Cerebellum (tissue), 4 donors: ENCODE measurements at places on chromosomes 11 and 22. TPM values are rescaled to one million over a fixed set of nuclear protein-coding genes. Genes with fewer than 3 reads are reported as not detected.

HEPACAM gene
- 12.4 TPM for total RNA-seq

MRGPRF gene
- 2.0 TPM for total RNA-seq

CCDC116 gene
- 0.45 TPM for total RNA-seq

DNA sequence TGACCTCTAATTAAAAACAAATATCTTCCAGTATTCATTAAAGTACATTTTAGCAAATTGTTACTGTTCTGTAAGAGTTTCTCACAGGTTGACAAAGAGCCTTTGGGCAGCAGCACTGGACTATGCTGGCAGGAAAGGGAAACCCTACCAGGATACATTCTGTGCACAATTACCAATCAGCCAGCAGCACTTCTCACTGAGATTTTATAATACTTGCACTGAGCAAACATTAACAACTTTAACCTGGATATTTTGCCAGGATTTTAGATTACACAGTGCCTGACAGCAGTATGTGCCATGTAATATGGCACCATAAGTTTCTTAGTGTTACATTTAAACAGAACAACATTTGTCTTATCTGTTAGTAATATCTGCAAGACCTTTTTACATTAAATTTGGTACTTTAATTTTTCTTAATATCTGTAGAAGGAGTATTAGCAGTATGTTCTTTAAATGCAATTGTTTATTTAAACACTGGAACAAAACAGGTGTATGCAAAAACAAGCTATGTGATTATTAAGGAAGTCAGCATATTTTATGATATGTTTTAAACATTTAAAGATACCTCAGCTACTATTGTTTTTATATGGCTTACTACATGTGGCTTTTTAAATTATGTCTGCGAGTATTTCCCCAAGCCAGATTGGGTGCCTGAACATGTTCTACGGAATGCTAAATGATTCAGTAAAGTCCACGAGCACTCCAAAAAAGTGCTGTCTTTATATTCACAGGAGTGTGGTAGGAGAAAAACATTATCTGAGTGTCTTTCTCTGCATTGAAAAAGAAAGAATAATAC is 699.0 kb upstream of the LUZP2 start:
- no peak for DNase-seq

GRCh38 chr11:48104568-48104924 is 112.1 kb upstream of the OR4B1 start:
- no peak for DNase-seq

DNA sequence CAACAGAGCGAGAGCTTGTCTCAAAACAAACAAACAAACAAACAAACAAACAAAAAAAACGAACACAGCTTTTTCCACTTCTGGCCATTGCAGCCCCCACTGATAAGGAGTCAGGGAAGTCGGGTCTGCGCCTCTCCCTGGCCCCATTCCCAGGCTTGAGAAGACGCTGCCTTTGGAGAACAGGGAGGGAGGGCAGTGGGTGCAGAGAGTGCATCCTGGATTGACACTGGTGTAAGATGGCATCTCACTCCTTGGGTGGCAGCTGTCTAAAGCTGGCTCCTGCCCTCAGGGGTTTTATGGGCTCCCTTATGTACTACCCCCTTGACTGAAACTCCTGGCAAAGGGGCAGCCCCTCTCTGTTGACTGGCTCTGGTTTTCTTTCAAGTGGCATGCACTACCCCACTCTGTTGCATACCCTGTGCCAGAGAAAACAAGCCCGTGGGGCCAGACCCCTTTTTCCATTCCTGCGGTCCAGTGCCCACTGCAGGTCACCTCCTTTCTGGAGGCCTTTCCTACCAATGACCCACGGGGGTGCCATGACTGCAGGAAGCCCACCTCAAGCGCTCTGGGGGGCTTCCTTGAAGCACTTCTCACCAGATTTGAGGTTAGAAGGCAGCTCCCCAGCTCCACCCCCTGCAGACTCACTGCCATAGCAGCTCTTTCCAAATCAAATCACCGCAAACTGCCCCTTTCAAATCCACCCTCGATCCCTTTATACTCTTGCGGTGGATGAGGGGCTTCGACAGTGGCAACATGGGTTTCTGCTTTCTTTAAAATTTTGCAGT is 12.7 kb downstream of the DRAP1 start:
- no peak for DNase-seq

DNA sequence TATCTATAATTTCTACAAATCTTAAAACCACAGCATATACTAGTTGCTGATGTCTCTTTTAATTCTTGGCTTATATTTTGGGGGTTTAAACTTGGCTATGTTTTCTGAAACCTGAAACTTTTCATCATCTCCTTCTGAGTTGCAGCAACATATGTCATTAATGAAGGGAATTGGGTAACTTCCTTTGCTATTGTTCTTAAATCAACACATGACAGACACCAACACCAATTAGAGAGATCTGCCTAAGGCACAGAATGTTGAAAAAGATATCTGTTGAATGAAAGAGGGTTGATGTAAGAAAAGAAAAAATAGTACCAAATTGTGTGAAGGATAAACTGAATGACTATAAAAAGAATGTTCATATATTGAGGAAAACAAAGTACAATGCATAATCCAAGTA is 10.3 kb upstream of the GAS2 start:
- DNase-seq, result no peak

DNA sequence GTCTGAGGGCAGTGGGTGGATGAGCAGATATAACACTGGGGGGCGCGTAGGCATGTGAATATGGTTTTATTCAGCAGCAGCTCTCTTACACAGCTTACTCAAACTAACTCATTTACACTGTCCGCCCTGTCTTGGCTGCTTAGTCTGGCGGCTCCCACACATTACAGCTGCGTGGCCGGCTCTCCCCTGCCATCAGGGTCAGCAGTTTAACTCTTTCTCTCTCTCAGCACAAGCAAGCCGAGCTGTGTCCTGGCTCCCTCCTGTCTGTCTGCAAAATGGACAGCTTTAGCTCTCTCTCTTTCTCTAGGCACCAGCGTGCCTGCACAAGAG is 1310.1 kb upstream of the RAG2 start:
- DNase-seq, result no peak

DNA sequence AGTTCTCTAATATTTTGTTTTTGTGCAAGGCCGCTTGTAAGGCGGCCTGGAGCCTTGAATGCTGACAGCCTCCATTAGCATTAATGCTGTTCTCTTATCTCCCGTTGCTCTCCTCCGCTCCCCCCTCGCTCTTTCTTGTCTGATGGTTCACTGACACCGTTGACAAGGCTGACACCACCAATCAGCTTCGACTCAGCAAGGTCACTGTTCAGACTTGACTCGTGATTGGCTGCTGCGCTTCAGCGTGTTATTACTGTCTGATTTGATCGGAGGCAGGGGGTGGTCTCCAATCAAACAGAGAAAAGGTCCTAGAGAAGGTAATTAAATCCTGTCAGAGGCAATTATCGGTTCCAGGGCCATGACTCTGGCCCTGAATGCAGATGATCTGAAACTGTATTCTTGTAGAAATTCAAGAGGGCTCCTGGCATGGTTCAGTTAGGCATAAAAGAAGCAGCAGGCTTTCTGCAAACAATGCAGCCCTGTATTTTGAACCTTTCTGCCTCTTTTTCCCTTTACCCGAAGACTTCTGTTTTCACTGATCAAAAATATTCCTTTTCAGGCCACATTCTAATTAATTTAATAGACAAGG is 49.3 kb upstream of the MPPED2 start:
- DNase-seq, result peak; percentile 25

GRCh38 chr11:3929232-3929631 is 73.8 kb downstream of the STIM1 start:
- no peak for DNase-seq
